SK-N-SH (cell line): ENCODE measurements at places on chromosomes 11 and 22. TPM values are rescaled to one million over a fixed set of nuclear protein-coding genes. Genes with fewer than 3 reads are reported as not detected.

- no peak for DNase-seq
Measured at GRCh38 chr11:100639140-100639539, 47.9 kb upstream of the ARHGAP42 start.

DNA sequence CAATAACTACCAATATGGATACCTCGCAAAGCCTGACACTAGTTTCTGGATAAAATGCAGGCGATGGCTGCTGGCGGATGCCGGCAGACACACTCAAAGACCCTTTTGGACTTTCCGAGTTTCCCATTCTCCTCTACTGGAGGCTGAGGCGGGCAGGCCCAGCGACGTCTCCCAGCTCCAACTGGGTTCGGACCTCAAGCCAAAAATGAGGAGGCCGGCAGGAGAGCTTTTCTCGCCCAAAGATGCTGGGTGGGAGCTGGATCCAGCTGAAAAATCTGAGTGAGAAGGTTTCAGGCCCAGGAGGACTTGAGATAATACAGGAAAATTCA lies 428 bp upstream of the FEZ1 start:
- no peak for DNase-seq

- no peak for DNase-seq
Measured at GRCh38 chr22:20090730-20091240, 10.7 kb downstream of the DGCR8 start.

Gene CECR2
- polyA plus RNA-seq = not detected in 2 replicates

Gene MS4A2
- not detected in 2 replicates for polyA plus RNA-seq

GRCh38 chr11:44243595-44244343 lies 66.2 kb downstream of the ALX4 start:
- DNase-seq = no peak

GRCh38 chr11:63573881-63574855 lies 11.0 kb upstream of the PLAAT2 start:
- no peak for DNase-seq

Gene PARVA
- 27.6 and 31.6 TPM in 2 replicates for polyA plus RNA-seq

Gene FAM180B
- not detected in 2 replicates for polyA plus RNA-seq

Gene BTG4
- 0.26 and 0.34 TPM in 2 replicates for polyA plus RNA-seq

- DNase-seq = no peak
Measured at GRCh38 chr11:30451167-30451566, 128.3 kb downstream of the ARL14EP start.

DNA sequence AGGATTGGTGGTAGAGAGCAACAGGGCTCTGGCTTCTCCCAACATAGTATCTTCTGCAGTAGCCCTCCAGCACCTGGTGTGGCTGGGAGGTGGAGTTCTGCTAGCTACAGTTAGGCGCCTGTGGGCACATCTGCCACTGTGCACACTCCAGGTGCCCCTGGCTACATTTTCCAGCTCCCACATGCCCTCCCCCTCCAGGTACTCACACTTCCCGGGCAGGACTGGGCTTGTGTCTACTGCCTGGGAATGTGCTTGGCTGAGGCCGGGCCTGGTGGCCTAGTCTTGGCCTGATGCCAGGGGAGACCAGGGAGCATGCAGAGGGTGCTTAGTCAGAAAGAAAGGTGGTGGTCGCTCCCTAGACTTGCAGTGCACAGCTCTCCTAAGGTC lies 15.8 kb downstream of the PHLDB1 start:
- DNase-seq = peak; percentile 78

DNA sequence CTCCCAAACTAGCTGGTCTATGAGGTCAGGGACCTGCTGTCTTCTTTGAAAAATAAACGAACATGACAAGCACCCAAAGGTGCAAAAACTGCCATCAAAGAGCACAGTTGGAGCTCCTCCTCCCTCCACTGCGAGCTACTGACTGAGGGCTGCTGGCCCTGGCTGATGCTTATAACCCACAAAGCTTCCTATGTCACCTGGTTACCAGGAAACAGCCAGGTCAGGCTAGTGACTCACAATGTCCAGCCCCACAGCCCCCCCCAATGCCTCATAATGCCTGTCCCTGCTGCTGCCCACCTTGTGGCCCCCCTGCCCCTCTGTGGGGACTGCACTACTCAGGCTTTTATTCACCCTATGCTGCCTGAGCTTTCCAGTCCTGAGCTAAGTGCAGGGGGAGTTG lies at the start of gene DRICH1:
Gene DRICH1, minus strand, starts transcription at position 144 of the 400 bp plus-strand sequence. CDS start 298 bp downstream, outside the sequence.
- no peak for DNase-seq
